GM12891 (cell line): ENCODE measurements at places on chromosomes 6 and 20.

DNA sequence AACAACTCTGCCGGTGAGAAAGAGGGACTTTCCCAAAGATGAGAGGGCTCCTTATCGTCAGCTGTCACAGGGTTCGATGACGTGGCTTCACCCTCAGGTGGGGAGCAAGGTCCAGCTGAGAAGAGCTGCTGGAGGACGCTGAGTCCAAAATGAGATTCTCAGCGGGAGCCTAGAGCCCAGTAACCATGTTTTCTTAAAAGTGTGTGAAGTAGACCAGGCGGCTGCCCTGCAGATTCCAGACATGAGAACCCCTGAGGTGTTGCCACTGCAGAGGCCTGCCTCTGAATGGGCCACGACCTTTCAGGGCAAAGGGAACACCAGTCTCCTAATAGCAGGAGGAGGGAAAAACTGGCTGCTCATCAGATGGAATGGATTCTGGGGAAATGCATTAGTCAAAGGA lies 375.1 kb downstream of the BTBD9 start:
- DNase-seq = no peak

GRCh38 chr20:46040902-46041535 lies 12.0 kb downstream of the SLC12A5 start:
- no peak for DNase-seq

DNA sequence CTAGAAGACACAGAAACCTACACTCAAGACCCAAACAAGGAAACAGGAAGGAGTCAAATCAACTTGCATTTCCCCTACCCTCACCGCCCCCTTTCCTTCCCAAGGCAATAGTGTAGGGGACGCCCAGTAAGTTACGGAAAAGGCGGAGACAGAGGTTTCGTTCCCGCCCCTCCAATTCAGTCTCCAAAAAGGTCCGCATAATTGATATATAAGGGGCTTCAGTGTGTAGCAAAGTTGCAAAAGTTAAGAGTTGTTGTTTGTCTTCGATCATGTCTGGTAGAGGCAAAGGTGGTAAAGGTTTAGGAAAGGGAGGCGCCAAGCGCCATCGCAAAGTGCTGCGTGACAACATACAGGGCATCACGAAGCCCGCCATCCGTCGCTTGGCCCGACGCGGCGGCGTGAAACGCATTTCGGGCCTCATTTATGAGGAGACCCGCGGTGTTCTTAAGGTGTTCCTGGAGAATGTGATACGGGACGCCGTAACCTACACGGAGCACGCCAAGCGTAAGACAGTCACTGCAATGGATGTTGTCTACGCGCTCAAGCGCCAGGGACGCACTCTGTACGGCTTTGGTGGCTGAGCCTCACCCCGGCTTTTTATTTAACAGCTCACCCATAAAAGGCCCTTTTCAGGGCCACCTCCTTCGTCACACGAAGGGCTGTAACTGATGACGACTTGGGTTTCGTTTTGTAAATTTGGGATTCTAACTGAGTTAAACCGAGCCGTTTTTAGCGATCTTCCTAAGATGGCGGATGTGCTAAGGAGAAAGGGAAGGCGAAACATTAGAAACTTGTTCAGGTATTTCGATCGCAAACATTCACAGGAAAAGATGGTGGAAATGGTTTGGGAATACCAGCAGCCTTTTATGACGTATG lies 124.6 kb upstream of the BTN3A2 start:
- no peak for DNase-seq

DNA sequence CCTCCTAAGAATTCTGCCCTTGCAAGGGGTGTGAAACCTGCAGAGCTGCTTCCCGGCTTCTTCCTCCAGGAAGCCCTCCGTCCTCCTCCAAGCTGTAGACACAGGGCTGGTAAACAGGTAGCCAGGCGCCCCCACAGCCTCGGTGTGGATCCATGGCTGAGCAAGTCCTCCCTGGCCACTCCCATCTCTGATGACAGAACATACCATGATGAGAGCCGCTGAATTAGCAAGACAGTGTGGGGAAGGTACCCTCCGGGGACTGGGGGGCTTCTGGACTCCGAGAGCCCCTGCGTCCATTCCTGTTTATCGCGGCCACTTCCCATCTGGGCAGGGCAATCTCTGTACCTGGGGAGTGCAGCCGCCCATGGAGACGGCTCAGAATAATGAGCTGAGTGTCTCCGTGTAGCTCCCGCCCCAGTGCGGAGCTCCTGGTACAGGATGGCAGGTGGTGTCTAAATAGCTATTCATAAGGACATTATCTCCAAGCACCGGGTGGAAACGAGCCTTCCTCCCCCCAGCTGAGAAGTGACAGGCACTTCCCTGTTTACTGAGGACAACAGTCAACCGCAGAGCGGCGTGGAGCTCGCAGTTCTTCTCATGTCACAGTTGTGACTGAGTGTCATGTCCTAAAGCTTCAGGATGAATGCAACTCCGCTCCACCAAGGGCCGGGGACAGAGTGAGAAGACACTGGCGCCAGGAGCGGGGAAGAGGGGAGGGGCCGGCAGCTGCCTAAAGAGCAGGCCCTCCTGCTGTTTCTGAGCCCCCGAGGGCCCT lies 22.7 kb upstream of the NTSR1 start:
- no peak for DNase-seq

DNA sequence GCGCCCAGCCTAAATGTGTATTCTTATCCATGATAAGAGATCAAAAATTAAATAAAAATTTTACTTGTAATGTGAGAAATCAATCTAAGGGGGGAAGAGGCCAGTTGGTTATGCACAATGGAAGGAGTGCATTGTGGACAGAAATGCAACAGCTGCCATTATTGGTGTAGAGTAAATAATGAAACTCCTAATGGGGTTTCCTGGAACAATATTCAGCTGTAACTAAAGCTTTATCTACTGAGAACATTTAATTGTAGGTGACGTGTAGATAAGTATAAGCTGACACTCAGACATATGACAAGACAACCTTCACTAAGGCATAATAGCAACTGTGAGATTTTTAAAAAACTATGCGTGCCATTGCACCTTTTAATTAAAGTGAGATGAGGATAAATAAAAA lies 71.4 kb downstream of the CEP57L1 start:
- DNase-seq = no peak

DNA sequence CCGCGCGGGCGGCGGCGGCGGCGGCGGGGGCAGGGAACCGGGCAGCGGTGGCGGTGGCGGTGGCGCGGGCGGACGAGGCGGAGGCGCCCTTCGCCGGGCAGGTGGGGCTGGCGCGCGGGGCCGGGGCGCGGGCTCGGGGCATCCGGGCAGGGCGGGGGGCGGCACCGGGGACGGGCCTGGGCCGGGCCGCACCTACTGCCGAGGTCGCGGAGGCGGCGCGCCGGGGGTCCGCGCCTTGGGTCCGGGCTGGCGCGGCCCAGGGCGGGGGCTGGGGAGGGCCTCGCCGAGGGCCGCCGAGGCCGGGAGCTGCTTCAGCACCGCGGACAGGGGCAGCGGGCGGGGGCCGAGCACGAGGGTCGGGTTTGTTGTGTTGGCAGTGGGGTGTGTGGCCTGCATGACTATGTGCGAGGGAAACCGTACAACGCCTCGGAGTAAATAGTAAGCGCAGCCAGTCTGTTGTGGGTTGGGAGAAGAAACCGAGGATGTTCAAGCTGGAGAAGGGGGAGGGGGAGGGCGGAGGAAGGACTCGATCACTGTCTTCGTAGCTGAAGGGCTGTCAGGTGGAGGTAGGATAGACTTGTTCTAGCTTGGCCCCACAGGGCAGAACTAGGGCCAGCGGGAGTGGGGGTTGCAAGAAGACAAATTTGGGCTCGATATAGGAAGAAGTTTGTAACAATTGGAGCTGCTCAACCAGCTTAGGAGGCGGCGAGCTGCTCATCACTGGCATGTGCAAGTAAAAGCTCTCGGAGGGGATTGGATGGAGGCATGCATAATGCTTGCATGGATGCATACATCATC lies 593 bp downstream of the MMP24 start:
- DNase-seq = peak; percentile 42

DNA sequence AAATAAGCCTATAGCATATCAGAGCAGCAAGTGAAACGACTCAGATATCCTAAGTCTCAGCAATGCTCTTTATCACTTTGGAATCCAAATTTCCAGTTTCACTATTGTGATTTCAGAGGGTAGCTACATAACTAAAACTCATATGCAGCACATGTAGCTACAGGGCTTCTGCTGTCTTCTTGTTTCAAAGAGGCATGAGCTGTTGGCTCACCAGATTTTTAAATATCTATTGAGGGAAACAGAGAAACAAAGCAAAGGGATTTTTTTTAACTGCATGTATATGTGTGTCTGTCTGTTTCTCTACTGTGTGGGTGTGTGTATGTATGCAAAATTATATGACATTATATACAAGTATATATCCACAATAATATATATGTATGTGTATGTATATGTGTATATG lies 258.4 kb downstream of the HDGFL1 start:
- no peak for DNase-seq
